Activated gamma-delta T cell treated with Interleukin-2 at 50 U/mL for 16 hours (primary cell): ENCODE measurements at places on chromosomes 12 and 14.

GRCh38 chr14:35353409-35354172 lies 51.0 kb downstream of the NFKBIA start:
- no peak for DNase-seq

DNA sequence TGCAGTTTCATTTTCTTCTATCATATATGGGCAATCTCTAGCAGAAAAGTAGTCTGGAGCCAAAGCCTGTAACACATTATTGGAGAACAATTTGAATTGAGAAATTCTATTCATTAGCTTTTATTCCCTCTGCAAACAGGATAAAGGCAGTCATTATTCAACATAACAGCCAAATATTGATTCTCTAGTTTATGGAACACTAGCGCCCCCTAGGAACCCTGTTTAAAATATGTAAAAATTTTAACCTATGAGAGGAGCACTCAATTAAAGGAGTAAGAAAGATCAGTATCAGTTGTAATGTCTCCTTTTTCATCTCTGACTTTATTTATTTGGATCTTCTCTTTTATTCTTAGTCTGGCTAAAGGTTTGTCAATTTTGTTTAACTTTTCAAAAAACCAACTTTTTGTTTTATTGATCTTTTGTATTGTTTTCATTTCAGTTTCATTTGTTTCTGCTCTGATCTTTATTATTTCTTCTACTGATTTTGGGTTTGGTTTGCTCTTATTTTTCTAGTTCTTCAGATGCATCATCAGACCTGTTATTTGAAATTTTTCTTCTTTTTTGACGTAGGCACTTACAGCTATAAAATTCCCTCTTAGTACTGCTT lies 4.8 kb upstream of the LMNTD1 start:
- DNase-seq, result no peak

DNA sequence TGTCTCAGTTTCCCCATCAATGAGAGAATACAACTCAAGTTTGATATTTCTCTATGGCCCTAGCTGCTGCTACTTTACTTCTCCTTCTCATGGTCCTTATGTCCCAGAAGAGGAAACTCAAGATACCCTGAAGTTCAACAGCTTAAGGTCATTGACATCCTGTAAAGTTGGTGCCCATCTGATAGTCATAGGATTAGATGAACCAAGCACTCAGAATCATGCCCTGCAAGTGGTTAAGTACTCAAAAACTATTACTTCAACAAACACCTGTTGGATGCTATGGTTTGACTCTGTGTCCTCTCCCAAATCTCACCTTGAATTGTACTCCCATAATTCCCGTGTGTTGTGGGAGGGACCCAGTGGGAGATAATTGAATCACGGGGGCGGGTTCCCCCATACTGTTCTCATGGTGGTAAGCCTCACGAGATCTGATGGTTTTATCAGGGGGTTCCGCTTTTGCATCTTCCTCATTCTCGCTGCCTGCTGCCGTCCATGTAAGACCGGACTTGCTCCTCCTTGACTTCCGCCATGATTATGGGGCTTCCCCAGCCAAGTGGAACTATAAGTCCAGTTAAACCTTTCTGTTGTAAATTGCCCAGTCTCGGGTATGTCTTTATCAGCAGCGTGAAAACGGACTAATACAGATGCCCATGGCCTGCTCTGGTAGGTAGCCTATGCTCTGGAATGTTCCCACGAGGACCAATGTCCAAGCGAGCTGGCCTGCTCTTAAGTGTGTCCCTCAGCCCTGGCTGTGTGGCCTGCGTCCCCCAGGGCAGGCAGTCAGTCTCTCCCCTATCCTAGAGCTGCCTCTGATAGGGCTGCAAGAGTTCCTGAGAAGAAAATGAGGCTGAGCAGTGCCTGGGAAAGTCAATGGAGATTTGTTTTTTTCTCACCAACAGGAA lies 18.1 kb downstream of the CAMKK2 start:
- no peak for DNase-seq

- DNase-seq, result peak; percentile 18
Observed at GRCh38 chr12:107014055-107014454, 27.1 kb upstream of the MTERF2 start.

- DNase-seq, result no peak
Observed at GRCh38 chr14:58638231-58639197, 752 bp downstream of the DACT1 start.

DNA sequence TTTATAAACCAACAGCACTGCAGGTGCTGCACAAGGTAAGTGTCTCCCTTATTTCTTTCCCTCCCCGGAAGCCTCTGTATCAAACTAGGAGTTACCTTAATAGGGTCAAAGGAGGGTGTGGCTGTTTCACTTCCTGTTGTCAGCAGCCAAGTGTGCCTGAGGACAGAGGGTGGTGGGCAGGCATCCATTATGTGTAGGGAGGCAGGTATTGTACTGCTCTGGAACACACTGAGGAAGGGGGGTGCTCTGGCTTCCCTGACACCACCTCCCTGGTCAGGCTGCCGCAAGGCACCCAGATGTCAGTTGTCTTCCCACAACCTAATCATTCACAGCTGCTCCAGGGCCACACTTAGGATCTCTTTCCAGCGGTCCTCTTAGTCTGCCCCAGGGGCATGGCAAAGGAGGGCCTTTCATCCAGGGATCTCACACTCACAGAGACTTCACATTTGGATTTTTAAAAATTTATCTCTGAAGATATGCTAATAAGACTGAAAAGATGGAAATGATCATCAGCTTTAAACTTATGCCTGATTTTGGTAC lies 132.0 kb upstream of the ARHGAP5 start:
- DNase-seq, result no peak

- DNase-seq, result no peak
Observed at GRCh38 chr14:51862176-51862796, 1.9 kb downstream of the GNG2 start.

GRCh38 chr12:82787016-82787415 lies 100.3 kb downstream of the TMTC2 start:
- DNase-seq, result no peak

- no peak for DNase-seq
Observed at GRCh38 chr12:30110958-30111586, 327.3 kb upstream of the TMTC1 start.

GRCh38 chr12:53225635-53226424 lies 6.2 kb downstream of the RARG start:
- DNase-seq, result no peak

DNA sequence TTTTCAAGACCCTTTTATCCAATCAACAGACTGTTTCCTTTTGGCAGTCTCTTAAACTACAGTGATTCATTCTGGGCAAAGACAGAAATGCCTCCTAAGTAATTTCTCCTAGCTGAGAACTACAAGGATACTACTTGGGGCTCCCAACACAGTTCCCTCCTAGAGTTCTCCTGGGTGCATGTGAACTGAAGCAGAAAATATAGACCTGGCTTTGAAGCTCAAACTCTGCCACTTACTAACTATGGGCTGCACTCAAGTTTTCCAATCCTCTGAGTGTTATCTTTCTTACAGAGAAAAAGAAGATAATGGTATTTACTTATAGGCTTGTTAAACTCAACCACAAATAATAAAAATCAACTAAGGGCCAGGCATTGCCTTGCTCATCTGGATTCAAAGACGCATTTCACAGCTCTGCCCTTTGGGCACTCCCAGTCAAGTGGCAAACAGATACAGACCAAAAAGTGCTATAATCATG lies 97.6 kb downstream of the EFCAB11 start:
- DNase-seq, result no peak

DNA sequence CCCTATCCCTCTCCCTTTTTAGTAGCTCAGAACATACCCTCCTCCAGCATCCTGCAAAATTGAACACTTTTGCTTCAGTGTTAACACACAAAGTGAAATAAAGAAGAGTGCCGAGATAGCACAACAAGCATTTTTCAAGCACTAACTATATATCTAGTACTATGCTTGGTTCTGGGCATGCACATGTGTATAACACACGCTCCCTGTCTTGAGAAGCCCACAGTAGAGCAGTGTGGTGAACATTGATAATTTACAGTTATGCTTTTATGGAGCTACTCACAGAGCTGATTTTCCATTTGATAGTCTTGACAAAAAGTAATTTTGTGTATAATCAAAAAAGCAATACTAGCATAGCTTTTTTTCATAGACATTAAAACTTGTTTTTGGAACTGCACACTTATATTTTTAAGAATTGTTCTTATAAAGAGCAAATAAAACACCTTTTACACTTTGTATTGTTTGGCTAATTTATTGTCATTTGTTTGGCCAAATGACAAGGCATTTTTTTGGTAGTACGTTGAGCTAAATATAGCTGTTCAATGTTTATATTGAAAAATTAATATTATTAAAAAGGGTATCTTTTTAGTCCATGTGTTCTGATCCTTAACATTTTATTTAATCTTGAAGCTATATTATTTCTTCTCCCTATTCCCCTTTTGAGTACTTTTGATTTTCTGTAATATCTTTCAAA lies 39.7 kb downstream of the LEMD3 start:
- DNase-seq, result no peak

GRCh38 chr14:59788176-59788575 lies 82.4 kb downstream of the RTN1 start:
- DNase-seq, result no peak

DNA sequence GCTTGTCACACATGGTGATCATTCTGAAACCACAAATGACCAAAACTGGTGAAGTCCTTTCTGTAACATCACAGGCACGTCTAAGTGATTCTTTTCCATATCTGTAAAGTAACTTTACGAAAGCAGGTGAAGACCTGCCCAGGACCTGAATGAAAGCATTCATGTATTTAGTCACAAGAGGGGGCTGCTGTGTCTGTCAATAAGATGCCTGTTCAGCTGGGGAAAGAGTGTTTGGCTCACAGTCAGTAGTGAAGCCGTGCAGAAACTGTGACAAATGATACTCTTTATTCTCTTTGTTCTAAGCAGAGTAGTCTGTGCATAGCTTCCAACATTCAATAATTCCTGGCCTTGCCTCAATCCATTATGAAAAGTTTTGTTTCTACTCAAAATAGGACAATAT lies 373.5 kb upstream of the OR4E1 start:
- peak; percentile 40 for DNase-seq

GRCh38 chr12:95848575-95849388 lies 10.0 kb upstream of the SNRPF start:
- DNase-seq, result no peak

DNA sequence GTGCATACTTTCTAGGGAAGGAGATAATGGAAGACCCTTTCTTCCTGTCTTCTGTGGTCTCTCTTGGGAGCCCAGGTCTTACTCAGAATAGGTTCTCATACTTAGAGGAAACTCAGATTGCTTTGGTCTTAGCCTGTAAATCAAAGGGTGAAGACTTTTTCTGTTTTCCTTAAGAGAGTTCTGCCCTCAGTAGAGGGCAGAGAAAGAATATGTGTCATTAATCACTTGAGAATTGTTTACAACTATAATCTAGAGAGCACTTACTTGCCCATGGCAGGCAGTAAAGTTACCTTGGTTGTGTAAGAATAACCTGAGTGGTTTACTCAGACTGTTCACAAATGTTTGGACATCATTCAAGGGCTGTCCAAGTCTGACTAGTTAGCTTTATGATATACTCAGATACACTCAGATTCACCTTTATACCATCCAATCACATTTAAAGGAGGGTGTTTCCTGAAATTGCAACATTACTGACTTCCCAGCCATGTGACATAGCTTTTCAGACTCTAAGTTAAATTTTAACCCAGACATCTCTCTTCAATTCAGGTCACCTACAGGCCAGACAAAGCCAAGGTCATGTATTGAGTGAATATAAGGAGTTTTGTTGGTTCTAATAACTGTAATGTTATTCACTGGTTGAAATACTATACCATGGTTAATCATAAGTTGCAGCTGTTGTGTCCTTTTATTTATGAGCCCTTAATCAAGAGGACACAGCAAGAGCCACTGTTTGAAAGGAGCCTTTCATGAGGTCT lies 372.2 kb downstream of the RAD51B start:
- DNase-seq, result no peak

- no peak for DNase-seq
Observed at GRCh38 chr12:122793685-122794106, 19.3 kb downstream of the CCDC62 start.

DNA sequence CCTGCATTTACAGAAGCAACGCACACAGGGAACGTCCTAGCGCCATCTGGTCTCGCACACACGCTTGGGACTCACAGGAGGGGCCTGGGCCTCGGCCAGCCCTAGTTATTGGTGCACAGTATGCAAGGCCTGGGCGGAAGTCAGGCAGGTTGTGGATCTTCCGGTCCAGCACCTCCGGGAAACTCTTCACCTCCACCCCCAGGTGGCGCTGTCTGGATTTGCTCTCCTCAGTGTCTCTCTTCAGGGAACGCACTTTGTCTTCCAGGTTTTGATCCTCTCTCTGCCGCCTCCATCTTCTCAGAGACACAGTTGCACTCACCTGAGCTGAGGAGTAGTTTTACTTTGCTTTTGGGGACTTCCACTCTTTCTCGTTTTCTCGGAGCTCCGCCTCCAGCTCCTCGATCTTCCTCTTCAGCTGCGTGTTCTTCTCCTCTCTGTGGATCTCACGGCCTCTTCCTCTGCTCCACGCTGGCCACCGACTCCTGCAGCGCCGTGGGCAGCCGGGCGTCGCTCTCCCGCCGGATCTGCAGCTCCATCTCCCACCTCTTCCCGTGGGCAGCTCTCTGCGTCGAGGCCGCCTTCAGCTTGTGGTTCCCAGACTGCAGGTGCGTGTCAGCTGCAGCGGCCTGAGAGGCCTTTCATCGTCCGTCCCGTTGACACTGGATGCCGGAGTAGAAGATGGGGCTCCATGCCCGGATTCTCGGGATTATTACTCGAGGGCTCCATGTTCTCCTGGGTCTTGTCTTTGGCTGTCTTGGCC lies 933.8 kb downstream of the TMEM121 start:
- peak; percentile 71 for DNase-seq

DNA sequence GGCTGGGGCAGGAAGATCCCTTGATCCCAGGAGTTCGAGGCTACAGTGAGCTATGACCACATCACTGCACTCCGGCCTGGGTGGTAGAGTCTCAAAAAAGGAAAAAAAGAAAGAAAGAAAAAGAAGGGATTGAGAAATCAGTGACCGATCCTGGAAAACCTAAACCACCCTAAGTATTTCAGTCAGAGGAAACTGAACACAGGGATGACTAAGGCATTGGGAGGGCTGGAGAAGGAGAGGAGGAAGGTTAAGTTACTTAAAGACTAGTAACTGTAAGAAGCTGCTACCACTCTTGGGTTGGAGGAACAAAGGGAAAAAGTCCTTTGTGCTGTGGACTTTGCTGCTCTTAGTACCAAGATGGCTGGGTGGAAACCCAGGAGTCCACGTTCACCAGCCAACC lies 10.6 kb downstream of the HHIPL1 start:
- no peak for DNase-seq

- DNase-seq, result peak; percentile 40
Observed at GRCh38 chr12:3885277-3886094, 12.3 kb upstream of the PARP11 start.

DNA sequence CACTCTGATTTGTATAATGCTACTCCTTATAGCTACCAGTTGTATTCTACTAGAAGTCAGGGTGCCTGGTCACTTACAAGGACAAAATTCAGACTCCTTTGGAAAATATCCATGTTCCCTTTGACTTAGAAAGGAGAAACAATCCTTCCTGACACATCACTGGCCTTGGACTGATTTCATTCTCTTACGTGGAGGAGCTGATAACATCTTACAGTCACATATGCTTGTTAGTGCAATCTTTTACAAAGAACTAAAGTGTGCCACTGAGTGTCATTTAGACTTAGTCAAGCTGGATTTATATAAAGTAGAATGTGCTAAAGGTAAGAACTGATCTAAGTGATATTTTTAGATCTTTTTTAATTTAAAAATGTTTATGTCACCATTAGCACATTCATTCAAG lies 131.0 kb upstream of the TMTC2 start:
- no peak for DNase-seq
